ENCODE measurements at places on chromosomes 6 and 20. TPM values are rescaled to one million over a fixed set of nuclear protein-coding genes. Genes with fewer than 3 reads are reported as not detected.

DNA sequence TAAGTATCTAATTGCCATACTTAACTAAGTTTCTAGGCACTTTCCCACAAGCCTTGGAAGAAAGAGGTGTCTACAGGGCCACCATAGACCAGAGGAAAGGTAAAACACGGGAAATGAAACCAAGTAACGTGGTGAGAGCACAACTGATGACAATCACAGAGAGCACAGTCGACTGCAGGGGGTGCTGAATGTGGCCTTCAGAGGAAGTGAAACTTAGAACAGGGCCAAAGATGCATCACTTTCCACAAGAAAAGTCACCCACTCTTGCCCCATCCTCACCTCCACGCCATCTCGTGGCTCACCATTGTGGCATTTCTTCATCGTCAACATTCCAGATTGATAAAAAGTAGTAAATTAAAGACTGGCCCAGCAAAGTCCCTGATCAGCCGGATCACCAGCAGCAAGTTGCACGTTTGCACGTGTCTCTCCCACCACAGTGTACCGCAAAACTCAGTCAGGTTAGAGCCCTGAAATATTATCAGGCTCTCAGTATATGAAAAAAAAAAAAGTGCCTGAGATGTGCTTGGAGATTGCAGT lies 31.4 kb downstream of the HIVEP2 start:
- DNase-seq: no peak

- DNase-seq: peak; percentile 91
These were observed 43.7 kb upstream of the MAP7 start for GRCh38 chr6:136593748-136594490.

- peak; percentile 20 for DNase-seq
These were observed 40.0 kb downstream of the SF3B5 start for GRCh38 chr6:144055121-144055931.

DNA sequence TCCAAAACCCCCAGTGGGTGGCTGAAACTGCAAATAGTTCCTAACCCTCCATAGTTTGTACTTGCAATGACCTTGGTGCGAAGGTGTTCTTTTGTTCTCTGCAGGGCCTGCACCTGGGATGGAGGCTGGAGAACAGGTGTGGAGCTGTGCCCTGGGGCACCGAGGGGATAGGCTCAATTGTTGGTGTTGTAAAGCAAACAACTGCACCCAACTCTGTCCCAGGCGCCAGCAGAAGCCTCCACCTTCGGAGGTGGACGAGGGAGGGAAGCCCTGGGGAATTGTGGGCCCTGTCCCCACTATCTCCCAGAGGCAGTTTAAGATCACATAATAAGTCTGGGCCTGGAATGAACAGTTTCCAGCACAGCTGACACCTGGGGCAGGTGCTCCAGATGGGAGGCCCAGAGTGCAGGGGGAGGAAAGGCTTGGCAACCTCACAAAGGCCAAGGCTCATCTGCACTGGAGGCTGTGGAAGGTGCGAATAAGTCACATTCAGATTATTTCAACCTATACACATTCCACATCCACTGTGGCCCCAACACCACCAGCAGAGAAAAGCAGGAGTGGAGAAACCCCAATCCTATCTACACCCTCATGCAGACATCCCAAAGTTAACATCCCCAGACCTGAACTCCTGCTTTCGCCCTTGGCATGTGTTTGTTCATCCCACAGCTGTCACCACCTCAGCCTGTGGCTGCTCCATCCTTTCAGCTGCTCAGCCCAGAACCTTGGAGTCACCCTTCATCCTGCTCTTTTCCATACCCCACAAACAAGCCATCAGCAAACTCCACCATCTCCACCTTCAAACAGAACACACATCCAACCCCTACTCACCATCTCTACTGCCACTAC lies 12.3 kb upstream of the CBFA2T2 start:
- DNase-seq: no peak

- DNase-seq: no peak
These were observed 35.4 kb downstream of the MAN1A1 start for GRCh38 chr6:119313937-119314884.

GRCh38 chr6:30570740-30571074 lies 535 bp upstream of the ABCF1 start:
- no peak for DNase-seq

DNA sequence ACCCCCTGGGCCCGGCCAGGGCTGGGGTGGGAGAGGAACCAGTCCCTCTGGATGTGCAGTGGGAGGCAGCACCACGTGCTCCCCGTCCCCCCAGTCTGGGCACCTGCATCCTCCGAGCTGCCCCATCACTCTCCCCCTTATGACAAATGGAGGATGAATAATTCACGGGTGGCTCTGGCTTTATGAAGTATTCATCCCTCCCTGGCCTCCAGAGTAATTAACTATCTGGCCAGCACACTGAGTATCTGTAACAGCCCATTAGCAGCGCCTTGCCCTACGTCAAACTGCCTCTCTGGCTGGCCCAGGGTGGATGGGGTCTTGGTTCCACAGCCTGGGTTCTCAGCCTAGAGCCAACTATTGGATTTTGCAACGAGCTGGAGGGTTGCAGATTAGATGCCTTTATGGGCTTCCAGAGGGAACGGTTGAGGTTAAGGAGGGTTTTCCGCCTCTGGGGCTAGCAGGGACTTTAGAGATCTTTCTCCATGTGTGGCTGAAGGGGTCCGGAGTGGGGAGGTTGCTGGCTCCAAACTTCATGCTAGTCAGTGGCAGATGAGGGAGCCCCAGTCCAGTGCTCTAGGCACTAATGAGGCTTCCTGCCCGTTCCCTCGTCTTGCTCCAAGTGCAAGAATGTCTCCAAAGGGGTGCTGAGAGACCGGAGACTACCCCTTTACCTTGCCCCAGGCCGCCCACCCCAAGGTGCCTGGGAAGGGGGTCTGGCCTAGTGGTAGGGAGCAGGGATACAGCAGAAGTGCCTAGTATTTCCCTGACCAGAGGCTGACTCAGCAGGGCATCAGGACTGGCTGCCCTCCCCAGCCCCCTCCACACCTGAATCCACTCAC lies 53.5 kb upstream of the MLN start:
- no peak for DNase-seq

DNA sequence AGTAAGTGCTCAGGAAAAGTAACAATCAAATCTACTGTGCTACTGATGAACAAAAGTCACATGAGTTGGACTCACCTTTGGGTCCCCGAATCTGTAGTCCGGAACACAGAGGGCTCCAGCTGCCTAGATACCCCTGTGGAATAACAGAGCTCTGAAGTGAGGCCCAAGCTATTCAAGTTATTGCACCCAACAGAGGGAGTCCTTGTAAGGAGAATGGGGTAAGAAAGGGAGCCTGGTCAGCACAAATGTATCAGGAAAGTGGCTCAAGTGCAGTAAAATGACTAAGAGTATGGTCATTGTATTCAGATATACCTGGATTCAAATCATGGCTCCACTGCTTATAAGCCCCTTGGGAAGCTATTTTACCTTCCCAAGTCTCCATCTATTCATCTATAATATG lies 20.9 kb downstream of the EDN1 start:
- no peak for DNase-seq

GRCh38 chr6:118746825-118747174 lies 95.4 kb upstream of the CEP85L start:
- DNase-seq: no peak

DNA sequence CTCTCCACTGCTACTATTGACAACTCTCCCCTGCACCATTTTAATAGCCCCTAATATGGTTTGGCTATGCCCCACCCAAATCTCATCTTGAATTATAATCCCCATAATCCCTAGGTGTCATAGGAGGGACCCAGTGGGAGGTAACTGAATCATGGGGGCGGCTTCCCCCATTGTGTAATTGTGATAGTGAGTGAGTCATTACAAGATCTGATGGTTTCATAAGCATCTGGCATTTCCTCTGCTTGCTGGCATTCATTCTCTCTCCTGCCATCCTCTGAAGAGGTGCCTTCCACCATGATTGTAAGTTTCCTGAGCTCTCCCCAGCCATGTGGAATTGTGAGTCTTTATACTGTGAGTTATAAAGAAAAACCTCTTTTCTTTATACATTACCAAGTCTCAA lies 74.1 kb upstream of the TCF21 start:
- peak; percentile 57 for DNase-seq

DNA sequence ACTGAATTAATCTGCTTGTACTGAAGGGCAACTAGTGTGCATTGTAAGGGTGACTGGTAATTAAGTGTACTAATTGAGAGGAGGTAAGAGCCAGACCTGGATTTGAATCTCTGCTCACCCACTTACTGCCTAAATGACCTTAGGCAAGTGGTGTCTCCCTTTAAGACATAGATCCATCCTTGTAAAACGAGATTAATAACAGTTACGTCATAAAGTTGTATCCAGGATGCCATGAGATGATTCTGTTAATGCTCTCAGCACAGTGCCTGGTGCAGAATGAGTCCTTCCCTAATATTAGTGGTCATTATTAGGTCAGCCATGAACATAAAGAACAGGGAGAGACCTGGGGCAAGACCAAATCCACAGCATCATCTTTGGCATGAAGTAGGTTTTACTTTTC lies 470.1 kb downstream of the MAFB start:
- DNase-seq: no peak

DNA sequence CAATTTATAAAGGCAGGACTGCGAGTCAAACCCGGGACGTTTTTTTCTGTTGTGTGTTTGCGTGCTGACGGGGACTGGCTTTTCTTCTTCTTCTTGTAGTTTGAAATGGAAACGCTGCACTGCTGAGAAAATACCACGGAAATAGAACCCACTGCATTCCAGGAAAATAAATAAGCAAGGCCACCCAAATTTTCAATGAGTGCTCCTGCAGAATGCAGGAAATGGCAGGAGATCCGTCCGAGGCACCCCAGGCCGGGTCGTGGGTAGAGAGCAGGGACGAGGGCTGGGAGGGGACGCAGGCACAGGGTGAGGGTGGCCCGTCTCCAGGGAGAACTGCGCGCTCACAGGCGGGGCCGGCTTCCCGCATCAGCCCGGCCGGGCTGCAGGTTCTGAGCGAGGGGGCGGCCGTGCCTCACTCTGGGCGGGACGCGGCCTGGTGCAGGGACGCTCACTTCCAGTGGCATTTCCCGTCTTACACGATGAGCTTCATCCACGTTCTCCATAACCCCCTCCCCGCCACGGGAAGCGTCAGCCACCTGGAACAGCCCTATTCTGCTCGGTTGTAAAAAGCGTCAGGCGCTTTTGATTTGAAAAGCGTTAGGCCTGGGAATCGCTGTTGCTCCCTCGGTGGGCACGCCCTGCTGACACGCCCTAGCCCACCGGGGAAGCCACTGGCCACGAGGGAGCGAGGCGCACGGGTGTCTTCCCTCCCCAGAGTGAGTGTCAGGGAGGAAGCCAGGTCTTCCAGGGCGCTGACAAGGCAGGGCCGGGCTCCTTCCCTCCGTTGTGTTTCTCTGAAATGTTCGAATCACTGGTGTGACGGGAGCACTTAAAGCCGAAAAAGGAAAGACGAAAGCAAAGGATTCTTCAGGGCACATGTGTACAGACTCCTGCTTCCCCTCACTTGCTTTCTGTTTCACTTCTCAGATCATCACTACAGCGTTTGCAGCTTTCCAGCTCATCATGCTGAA lies 17.9 kb upstream of the EXOC2 start:
- DNase-seq: peak; percentile 76

- no peak for DNase-seq
These were observed 352.5 kb downstream of the HDGFL1 start for GRCh38 chr6:22921828-22922227.

DNA sequence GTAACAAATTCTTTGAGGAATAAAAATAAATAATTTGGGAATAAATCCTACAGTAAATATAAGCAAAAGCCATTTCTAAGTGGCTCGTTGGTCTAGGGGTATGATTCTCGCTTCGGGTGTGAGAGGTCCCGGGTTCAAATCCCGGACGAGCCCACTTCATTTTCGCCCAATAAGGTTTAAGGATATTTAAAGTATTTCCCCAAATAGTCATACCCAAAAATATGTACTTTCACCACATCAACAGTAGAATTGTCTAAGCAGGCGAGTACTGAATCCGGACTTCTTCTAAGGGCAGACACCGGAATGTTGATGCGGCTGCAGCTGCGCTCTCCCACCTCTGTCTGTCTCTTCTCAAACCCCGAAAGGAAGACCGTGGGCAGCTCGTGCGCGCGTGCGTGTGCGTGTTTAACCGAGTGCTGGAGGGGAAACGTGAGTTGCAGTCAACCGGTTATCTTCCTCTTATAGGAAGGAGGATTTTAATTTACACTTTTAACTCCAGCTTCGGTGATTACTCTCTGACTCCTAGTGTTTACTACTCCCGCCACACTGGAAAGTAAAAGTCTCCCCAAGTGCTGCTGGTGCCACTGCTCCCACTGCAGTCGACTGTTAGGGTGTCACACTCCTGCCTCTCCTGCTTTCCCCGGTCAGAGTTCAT lies 155.7 kb upstream of the PRSS16 start:
- DNase-seq: peak; percentile 97

- DNase-seq: peak; percentile 70
These were observed 13.5 kb upstream of the RAB5IF start for GRCh38 chr20:36591854-36592641.

- DNase-seq: peak; percentile 69
These were observed 49.7 kb downstream of the KLHL31 start for GRCh38 chr6:53615633-53616449.

DNA sequence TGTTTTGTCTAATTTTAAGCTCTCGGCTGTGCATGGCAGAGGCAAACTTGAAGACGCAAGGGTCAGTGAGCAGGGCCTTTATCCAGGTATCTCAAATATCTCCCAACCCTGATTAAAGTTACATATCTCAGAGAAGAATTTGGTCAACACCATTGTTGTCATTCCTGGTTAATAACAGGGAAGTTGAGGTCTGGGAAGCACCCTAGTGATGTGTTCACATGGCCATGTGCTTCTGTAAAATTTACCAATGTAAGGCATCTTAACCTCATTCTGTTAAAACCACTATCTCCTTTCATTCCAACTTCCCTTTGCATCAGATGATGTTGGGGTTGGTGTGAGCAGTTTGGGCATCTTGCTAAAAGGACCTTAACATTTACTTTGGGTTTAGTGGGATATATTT lies 4.0 kb upstream of the FAM110A start:
- no peak for DNase-seq

DNA sequence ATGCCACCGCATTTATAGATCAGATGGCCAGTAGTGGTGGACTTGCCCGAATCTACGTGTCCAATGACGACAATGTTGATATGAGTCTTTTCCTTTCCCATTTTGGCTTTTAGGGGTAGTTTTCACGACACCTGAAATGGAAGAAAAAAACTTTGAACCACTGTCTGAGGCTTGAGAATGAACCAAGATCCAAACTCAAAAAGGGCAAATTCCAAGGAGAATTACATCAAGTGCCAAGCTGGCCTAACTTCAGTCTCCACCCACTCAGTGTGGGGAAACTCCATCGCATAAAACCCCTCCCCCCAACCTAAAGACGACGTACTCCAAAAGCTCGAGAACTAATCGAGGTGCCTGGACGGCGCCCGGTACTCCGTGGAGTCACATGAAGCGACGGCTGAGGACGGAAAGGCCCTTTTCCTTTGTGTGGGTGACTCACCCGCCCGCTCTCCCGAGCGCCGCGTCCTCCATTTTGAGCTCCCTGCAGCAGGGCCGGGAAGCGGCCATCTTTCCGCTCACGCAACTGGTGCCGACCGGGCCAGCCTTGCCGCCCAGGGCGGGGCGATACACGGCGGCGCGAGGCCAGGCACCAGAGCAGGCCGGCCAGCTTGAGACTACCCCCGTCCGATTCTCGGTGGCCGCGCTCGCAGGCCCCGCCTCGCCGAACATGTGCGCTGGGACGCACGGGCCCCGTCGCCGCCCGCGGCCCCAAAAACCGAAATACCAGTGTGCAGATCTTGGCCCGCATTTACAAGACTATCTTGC lies 725 bp downstream of the EEF1A1 start:
- peak; percentile 85 for DNase-seq

The POPDC3 gene
- total RNA-seq: 33.3 TPM

The OVOL2 gene
- total RNA-seq: 1.0 TPM

The DEK gene
- total RNA-seq: 481 TPM

The GRM4 gene
- total RNA-seq: 0.06 TPM

The ZNF334 gene
- 0.54 TPM for total RNA-seq

The EPPIN gene
- total RNA-seq: not detected
